Fibroblast of the aortic adventitia (primary cell): ENCODE measurements at places on chromosomes 7 and 10. TPM values are rescaled to one million over a fixed set of nuclear protein-coding genes. Genes with fewer than 3 reads are reported as not detected.

Gene WEE2
- total RNA-seq = under 0.01 TPM in 1 of 2 replicates, not detected in the other

GRCh38 chr10:71393841-71394475 lies 2.8 kb upstream of the CDH23 start:
- no peak for DNase-seq

Gene MRC1
- total RNA-seq = 0.08 and 0.09 TPM in 2 replicates

Gene CUBN
- 3.4 and 4.2 TPM in 2 replicates for total RNA-seq

- DNase-seq = no peak
These were observed 174.5 kb downstream of the GFRA1 start for GRCh38 chr10:116098411-116099022.

GRCh38 chr7:96526496-96526895 lies 183.2 kb downstream of the SEM1 start:
- DNase-seq = no peak

Gene EEPD1
- 5.2 and 5.7 TPM in 2 replicates for total RNA-seq

Gene FAM180A
- total RNA-seq = 2.5 and 71.0 TPM in 2 replicates

- DNase-seq = no peak
These were observed 52.5 kb upstream of the NKX6-2 start for GRCh38 chr10:132838346-132838970.

DNA sequence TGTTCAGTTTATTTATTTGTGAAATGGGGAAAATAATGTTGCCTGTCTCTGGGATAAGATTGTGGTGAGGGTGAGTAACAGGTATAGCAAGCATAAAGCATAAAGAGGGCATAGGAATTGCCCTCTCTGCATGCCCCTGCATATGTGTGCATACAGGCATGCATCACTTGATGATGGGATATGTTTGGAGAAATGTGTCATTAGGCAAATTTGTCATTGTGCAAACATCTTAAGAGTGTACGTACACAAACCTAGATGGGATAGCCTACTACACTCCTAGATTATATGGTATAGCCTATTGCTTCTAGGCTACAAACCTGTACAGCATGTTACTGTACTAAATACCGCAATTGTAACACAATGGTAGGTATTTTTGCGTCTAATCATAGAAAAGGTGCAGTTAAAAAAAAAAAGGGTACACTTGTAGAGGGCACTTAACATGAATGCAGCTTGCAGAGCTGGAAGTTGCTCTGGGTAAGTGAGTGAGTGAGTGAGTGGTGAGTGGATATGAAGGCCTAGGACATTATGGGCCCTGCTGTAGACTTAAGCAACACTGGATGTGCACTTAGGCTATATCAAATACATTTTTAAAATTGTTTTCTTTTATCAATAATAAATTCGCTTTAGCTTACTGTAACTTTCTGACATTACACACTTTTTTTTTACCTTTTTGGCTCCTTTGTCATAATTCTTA lies 386.5 kb upstream of the ANKRD30A start:
- DNase-seq = no peak

- no peak for DNase-seq
These were observed 30.0 kb upstream of the RAB11FIP2 start for GRCh38 chr10:118076705-118077104.

Gene JAKMIP3
- total RNA-seq = 0.09 and 1.1 TPM in 2 replicates

Gene RSPH10B2
- not detected in 2 replicates for total RNA-seq

Gene RAB11FIP2
- 24.7 and 35.5 TPM in 2 replicates for total RNA-seq

Gene PSMA2
- 121 and 133 TPM in 2 replicates for total RNA-seq

GRCh38 chr10:100338434-100339036 lies 8.5 kb upstream of the SCD start:
- peak; percentile 65 for DNase-seq

DNA sequence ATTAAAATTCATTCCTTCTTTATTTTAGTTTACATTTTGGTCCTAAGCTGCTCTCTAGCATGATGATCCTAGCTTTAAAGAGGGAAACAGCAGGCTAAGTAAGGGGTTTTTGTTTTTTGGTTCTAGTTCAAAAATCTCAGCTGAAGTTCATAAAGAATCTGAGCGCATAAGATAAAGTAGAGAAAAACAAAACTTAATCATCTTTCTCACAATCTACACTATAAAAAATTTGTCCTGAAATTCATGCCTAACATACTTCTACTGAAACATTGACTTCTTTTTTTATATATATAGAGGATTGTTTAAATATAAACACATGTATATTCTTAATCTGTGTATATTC lies 6.8 kb upstream of the IGF2BP3 start:
- no peak for DNase-seq

GRCh38 chr10:111234234-111234913 lies 157.5 kb downstream of the ADRA2A start:
- no peak for DNase-seq
